Lower lobe of right lung (tissue), 2 donors: ENCODE measurements at places on chromosomes 7 and 10. TPM values are rescaled to one million over a fixed set of nuclear protein-coding genes. Genes with fewer than 3 reads are reported as not detected.

Gene ENKUR
- 6.5 TPM for total RNA-seq

Gene CALCR
- 0.24 TPM for total RNA-seq

GRCh38 chr10:80770239-80770638 lies 232.5 kb downstream of the SH2D4B start:
- no peak overlapping the region for H3K27ac ChIP-seq
- no peak overlapping the region for H3K4me3 ChIP-seq
- DNase-seq = no peak
- H3K4me1 ChIP-seq = no peaks in the 10 kb centered on the region
- H3K36me3 ChIP-seq = no peaks in the 10 kb centered on the region
- H3K27me3 ChIP-seq = no peaks in the 10 kb centered on the region

GRCh38 chr7:44720301-44720700 lies 28.3 kb upstream of the ZMIZ2 start:
- no peaks in the 10 kb centered on the region for H3K36me3 ChIP-seq
- H3K27ac ChIP-seq = no peak overlapping the region
- H3K27me3 ChIP-seq = no peaks in the 10 kb centered on the region
- no peak for DNase-seq
- H3K4me1 ChIP-seq = no peaks in the 10 kb centered on the region
- H3K4me3 ChIP-seq = no peak overlapping the region

DNA sequence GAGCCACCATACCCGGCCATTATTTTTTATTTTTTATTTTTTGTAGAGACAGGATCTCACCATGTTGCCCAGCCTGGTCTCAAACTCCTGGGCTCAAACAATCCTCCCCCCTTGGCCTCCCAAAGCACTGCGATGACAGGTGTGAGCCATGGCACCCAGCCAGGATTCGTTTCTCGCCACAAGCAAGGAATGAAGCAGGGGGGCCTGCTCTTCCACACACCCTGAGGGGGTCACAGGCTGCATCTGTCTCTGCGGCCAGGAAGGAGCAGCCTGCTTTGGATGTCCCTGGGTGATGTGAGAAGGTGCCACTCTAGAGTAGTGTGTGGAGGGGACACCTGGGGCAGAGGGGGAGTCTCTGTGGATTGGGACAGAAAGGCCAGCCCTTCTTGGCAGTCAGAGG lies 61.3 kb upstream of the TNRC18 start:
- DNase-seq = no peak
- no peaks in the 10 kb centered on the region for H3K27me3 ChIP-seq
- peaks cover 6% of the 10 kb centered on the region for H3K4me1 ChIP-seq
- no peak overlapping the region for H3K27ac ChIP-seq

DNA sequence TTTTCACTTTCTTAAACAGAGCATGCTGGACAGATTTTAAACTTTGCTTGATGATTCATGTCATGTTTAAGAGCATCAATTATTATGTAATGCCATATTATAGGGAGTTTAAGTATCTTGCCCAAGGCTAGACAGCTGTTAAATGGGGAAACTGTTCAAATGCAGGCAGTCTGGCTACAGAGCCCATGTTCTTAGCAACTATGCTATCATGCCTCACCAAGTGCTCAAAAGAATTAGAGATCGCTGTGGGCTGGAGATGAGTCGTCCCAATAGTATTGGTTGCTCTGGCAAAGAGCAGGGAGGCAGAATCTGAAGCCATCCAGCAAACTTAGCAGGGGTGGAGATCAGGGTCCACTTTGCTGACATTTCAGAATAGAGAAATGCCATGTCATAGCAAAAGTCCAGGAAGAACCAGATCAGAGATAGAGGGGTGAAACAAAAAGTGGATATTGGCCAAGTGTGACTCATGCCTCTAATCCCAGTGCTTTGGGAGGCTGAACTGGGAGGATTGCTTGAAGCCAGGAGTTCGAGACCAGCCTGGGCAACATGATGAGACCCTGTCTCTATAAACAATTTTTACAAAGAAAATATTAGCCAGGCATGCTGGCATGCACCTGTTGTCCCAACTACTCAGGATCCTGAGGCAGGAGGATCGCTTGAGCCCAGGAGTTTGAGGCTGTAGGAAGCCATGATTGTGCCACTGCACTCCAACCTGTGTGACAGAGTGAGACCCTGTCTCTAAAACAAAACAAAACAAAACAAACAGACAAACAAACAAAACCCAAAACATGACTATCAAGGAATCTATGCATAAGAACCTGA lies 57.8 kb downstream of the BAMBI start:
- no peaks in the 10 kb centered on the region for H3K4me1 ChIP-seq
- DNase-seq = no peak
- no peaks in the 10 kb centered on the region for H3K36me3 ChIP-seq
- no peak overlapping the region for H3K27ac ChIP-seq

DNA sequence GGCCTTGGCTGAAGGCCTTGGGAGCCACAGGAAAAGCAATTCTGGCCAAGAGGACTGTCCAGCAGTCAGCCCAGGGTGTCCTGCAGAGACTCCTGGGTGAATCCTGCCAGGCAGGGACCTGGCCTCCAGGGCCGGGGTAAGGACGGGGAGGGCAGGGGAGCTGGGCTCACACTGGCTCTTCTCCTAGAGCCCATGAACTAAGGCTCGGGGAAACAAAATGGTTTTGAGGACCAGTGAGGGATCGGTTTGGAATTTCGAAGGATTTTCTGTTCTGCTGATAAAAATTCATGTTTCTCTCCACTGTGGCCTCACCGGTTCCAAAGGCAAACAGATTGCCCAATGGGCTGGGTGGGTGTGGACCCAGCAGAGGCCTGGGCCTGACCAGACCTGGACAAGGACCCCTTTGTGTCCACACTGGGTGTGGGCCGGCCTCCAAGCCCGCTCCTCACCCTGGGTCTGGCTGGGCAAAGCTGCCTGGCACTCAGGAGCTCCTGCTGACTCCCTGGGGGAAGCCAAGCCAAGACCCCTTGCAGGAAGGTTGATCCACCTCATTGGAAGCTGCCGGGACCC lies 27.3 kb downstream of the FAM20C start:
- H3K27me3 ChIP-seq = no peaks in the 10 kb centered on the region
- peak overlapping the region; percentile 36 for H3K27ac ChIP-seq
- peak; percentile 68 for DNase-seq
- peaks cover 16% of the 10 kb centered on the region for H3K4me1 ChIP-seq
- H3K4me3 ChIP-seq = no peak overlapping the region

GRCh38 chr7:158286210-158286609 lies 301.4 kb downstream of the PTPRN2 start:
- no peak overlapping the region for H3K4me3 ChIP-seq
- no peak overlapping the region for H3K27ac ChIP-seq
- DNase-seq = no peak
- H3K4me1 ChIP-seq = no peaks in the 10 kb centered on the region
- H3K27me3 ChIP-seq = no peaks in the 10 kb centered on the region
- no peaks in the 10 kb centered on the region for H3K36me3 ChIP-seq
